EH (cell line): ENCODE measurements at places on chromosomes 12 and 14.

DNA sequence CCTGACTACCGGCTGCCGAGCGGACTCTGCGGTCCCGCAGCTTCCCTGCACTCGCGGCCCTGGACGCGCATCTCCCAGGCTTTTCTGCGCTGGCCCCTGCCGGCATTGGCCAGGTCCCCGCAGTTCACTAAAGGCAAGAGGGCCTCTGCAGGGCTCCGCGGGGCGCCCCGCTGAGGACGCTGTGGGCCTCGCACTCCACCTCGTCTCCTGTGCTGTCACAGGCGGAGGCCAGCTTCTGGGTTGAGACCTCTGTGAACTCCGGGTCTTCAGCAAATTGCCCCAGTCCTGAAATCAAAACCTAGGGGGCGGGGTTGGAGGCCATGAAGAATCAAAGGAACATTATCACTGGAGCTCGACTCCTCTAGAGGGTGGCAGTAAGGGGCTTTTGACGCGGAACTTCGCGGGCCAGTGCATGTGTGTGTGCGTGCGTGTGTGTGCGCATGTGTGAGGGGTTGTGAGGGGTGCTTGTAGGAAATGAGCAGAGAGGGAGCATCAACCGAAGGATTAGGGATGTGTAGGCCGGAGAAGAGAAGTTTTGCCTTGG, 68.5 kb upstream of the CAPRIN2 start:
- DNase-seq, result no peak

GRCh38 chr12:26271889-26272492, 76.6 kb downstream of the SSPN start:
- DNase-seq, result peak; percentile 84

DNA sequence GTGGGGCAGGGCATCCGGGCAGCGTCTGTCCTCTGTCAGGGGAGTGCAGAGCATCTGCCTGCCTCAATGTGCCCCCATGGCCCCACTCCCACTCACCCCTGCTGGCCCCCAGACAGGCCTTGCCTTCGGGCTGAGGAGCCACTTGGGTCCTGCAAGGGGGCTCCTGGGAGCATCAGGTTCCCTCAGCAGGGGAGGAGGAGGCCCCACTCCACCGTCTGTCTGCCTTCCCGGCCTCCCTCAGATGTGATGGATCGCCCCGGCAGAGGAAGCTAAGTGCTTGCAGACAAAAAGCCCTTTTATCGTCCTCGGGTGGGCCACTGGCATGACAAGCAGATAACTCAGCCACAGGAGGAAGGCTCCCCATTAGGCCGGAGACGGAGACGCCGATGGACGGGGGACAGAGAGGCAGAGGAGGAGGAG, 35.1 kb downstream of the NCOR2 start:
- DNase-seq, result no peak

DNA sequence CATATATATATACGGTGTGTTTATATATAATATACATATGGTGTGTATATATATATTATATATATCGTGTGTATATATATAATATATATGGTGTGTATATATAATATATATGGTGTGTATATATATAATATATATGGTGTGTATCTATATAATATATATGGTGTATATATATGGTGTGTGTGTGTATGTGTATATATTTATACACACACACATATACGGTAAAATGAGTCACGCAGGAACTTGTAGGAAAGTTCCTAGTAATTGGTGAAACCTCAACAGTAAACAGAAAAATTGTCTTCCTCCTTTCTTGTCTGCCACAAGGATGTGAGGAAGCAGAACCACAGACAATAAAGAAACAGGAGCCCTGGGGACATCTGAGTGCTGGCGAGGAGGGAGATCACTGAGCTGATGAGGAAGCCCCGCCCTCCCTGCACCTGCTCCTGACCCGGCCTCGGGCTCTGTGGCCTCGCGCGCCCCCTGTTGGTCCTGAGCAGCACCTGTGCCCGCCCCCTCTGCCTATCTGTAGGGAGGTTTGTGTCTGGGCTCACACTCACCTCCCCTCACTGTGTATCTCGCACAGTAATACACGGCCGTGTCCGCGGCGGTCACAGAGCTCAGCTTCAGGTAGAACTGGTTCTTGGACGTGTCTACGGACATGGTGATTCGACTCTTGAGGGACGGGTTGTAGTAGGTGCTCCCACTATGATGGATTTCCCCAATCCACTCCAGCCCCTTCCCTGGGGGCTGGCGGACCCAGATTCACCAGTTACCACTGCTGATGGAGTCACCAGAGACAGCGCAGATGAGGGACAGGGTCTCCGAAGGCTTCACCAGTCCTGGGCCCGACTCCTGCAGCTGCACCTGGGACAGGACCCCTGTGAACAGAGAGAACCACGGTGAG, 1079.4 kb downstream of the TMEM121 start:
- DNase-seq, result no peak

- peak; percentile 26 for DNase-seq
Measured at GRCh38 chr14:38063711-38064320, 143.9 kb upstream of the SSTR1 start.

DNA sequence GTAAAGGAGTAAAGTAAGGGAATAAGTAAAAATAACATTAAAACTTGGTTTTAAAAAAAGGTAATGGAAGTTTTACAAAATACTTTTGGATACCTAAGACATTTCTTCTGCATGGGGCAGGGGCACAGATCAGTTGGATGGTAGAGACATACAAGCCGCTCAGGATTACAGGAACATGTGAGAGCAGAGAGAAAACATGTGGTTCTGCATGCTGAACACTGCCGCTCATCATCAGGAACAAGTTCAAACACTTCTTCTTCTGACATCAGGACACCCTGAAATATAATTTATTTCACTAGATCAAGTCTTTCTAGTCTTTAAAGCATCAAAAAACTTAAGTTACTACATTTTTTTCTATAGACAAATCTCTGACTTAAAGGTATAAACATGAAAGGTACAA, 60.9 kb upstream of the SLC6A13 start:
- DNase-seq, result no peak

- no peak for DNase-seq
Measured at GRCh38 chr12:5177096-5177495, 133.4 kb downstream of the KCNA5 start.

GRCh38 chr12:125189502-125189901, 124.3 kb downstream of the AACS start:
- DNase-seq, result no peak

DNA sequence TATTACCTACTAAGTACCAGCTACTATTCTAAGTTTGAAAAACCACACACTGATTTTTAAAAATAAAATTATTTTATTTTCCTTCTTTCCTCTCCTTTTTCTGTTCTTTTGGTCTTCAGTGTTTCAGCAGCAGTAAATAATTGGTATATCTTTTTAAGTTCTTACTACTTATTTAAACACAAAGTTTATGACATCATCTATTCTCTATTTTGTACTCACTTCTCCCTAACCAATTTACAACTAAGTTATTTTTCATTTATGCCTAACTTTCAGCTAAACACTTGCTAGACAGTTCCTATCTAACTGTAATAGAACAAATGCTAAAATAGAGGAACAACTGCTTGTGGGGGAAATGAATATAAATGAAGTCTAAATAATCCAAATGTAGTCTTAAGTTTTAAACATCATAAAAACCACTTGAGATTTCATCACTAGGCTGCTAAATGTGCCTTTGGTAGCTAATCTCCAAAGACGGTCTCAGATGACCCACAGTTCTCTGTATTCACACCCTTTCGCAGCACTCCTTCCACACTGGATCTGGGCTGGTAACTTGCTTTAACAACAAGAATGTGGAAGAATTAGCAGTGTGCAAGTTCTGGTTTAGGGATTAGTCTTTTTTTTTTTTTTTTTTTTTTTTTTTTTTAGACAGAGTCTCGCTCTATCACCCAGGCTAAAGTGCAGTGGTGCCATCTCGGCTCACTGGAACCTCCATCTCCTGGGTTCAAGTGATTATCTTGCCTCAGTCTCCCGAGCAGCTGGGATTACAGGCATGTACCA, 41.0 kb downstream of the TFCP2 start:
- DNase-seq, result no peak

DNA sequence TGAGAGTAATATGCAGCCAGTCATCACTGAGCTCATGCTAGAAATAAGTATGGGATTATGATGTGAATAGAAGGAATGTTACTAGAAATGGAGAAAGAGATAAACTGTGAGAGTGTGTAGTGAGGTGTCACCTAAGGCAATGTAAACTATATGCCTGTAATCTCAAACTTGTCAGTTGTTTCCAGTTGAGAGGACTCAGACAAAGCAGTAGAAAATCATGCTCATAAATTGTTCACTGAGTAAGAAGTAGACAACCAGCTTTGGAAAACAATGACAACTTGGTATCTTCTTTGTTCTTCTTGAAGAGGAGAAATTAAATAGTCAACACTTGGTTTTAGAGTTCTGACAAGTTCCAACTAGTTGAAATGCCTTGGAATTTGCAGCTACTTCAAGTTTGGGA, 148.5 kb upstream of the OR4E1 start:
- DNase-seq, result no peak

- DNase-seq, result no peak
Measured at GRCh38 chr14:105212541-105213300, 31.6 kb upstream of the NUDT14 start.

GRCh38 chr14:34051966-34052657, 101.2 kb upstream of the EGLN3 start:
- peak; percentile 47 for DNase-seq

GRCh38 chr14:26163761-26164160, 434.1 kb downstream of the NOVA1 start:
- no peak for DNase-seq

DNA sequence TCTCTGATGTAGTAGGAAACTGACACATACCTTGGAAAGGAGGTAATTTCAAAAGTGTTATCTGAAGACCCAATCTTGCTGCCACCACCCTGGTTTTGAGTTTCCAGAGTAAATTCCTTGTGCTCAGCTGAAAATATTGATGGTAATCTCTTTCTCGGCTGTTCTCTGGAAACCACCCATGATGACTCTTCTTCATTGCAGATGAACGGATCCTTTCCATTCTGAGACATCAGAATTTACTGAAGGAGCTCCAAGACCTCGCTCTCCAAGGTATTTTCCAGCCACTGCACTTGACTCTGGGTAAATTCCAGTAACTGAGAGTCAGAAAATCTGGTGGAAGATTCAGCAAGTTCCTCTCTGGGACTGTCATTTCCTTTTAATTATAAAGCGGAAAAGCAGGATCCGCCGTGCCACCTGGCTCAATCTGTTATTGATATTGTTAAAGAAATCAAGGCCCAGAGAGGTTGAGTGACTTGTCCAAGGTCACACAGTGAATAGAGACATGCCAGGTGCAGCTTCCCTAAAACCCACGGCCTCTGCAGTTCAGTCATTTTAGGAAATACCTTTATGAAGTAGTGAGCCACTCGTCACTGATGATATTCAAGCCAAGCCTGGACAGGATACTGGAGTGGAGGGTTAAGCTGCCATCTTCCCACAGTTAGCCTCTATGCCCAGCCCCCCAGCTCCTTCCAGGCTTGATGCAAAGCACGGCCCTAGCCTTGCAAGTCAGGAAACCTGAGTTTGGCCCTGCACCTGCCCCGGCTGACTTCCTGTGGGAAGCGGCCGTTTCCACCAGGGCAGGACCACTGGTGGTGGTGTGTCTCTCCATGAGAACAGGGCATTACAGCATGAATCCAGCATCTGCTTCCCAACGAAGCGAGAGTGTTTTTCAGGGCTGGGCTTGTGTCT, 4.7 kb downstream of the CHGA start:
- DNase-seq, result no peak

DNA sequence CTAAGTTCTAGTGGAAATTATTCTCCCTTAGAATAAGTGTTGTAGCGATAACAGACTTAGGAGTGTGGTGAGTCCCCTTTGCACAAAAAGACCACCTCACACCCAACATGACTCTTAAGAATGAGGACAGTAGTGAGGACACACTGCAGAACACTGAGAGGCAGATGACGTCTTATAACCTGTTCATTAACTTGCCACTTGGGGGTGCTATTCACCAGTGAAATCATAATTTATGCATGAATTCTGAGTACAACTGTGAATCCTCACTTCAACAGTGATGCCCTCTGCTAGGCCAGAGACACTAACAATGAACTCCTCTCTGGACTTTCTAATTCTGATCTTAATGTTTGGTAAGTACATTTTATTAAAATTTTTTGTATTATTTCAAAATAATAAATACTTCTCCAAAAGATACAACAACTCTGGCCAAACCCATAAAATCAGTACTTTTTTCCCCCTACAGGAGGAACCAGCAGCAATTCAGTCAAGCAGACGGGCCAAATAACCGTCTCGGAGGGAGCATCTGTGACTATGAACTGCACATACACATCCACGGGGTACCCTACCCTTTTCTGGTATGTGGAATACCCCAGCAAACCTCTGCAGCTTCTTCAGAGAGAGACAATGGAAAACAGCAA, 274.7 kb downstream of the DAD1 start:
- peak; percentile 53 for DNase-seq

- no peak for DNase-seq
Measured at GRCh38 chr12:63212316-63212715, 61.3 kb upstream of the AVPR1A start.

DNA sequence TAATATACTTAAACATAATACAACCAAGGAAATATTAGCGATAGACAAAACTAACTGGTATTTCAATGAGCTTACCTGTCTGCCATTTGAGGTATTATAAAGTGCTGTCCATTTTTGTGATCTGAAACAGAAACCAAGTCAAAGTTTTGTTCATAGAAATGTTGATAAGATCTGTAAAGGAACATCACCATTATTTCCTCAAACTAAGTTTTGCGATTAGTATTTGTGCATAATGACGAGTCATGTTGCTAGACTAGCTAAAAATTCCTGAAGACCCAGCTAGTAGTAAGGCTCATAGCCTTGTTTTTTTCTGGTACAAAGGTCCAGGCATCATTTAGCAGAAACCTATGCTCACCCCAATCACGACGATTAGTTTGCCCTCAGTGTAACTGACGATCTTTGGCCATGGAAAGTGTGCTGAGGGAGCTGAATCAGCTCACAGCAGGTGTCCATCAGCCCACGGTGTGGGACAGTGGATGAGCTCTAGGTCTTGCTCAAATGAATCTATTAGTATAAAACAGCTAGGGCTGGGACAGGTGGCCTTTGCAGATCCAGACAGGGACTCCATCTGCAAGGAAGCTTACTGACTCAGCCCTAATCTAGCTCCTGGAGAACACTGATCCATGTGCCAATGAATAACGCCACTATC, 28.7 kb downstream of the GIT2 start:
- no peak for DNase-seq

DNA sequence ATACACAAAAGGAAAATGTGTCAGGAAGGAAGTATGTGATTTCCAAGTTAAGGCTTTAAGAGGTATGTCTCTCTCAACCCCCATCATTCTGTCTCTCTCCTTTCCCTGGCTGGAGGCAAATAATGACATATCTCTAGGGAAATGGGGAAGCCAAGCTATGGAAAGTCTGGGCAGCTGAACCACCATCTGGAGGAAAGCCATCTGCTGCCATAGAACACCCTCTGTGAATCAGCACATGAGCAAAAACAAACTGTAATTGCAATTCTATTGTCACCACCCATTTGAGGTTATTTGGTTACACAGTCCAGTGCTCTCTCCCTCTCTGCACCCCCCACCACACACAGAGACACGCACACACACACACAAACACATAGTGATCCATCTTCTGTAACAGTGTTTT, 766.2 kb downstream of the FLRT2 start:
- DNase-seq, result peak; percentile 26
